ENCODE measurements at places on chromosomes 5 and 9.

- DNase-seq, result no peak
- peaks cover 11% of the 10 kb centered on the region for H3K27me3 ChIP-seq
- H3K4me1 ChIP-seq, result peaks cover 42% of the 10 kb centered on the region
- H3K4me3 ChIP-seq, result peak overlapping the region; percentile 59
These were observed 35.1 kb upstream of the ADRB2 start for GRCh38 chr5:148791334-148791667.

DNA sequence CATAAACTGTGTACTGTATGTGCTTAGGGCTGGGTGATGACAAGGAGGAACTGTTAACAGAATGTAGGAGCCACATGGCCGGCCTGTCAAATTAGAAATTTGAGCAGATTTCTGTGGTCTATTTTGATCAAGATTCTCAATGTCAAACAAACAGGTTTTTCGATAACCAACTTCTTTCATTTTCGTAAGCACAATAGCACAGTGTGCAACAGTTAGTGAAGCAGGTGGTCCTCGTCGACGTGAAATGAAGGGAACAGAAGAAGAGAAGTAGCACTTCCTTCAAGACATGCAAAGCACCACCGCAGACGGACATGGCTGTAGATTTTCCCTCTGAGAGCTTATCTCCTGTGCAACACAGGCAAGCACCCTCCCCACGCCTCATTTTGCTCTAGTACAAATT lies 252.1 kb downstream of the CRB2 start:
- no peak overlapping the region for H3K27ac ChIP-seq
- no peaks in the 10 kb centered on the region for H3K27me3 ChIP-seq
- peaks cover 6% of the 10 kb centered on the region for H3K36me3 ChIP-seq

GRCh38 chr5:161889971-161890370 lies 42.1 kb downstream of the GABRA1 start:
- no peaks in the 10 kb centered on the region for H3K27me3 ChIP-seq
- no peaks in the 10 kb centered on the region for H3K36me3 ChIP-seq
- no peak for DNase-seq
- H3K4me3 ChIP-seq, result no peak overlapping the region
- H3K27ac ChIP-seq, result no peak overlapping the region

DNA sequence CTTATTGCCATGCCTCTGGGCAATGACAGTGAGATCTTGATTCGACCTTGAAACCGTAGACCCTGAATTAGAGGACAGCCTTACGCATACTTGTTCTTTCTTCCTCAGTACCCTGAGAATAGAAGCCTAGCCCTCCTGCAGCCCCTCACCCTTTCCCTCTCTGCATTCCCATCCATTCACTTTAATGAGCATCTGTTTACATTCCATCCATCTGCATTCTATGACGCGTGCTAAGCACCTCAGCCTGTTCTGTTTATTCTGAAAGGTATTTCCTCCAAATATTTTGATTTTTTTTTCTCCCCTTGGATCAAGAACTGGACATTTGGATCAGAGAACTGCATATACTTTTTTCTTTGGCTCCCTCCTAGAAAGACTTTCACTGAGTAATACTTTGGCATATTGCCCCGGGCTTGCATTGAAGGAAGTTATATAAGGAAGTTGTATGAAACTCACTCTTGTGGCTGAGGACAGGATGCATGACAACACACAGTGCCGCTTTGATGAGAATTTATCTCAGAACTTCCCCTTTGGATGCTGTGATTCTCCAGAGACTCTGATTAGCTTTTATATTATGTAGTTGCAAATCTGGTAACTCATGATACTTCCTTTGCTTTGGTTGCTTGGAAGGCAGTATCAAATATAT lies 15.7 kb downstream of the TMEM8B start:
- no peaks in the 10 kb centered on the region for H3K36me3 ChIP-seq
- DNase-seq, result no peak
- no peaks in the 10 kb centered on the region for H3K27me3 ChIP-seq
- H3K27ac ChIP-seq, result no peak overlapping the region
- peak overlapping the region; percentile 4 for H3K4me3 ChIP-seq
- peaks cover 19% of the 10 kb centered on the region for H3K4me1 ChIP-seq

- H3K4me3 ChIP-seq, result no peak overlapping the region
- H3K4me1 ChIP-seq, result no peaks in the 10 kb centered on the region
- H3K27ac ChIP-seq, result no peak overlapping the region
- peaks cover 23% of the 10 kb centered on the region for H3K27me3 ChIP-seq
- DNase-seq, result no peak
These were observed 49.1 kb upstream of the CLK4 start for GRCh38 chr5:178675922-178676321.

GRCh38 chr9:27726244-27727081 lies 153.2 kb upstream of the C9orf72 start:
- no peaks in the 10 kb centered on the region for H3K36me3 ChIP-seq
- no peak for DNase-seq
- H3K4me1 ChIP-seq, result no peaks in the 10 kb centered on the region

DNA sequence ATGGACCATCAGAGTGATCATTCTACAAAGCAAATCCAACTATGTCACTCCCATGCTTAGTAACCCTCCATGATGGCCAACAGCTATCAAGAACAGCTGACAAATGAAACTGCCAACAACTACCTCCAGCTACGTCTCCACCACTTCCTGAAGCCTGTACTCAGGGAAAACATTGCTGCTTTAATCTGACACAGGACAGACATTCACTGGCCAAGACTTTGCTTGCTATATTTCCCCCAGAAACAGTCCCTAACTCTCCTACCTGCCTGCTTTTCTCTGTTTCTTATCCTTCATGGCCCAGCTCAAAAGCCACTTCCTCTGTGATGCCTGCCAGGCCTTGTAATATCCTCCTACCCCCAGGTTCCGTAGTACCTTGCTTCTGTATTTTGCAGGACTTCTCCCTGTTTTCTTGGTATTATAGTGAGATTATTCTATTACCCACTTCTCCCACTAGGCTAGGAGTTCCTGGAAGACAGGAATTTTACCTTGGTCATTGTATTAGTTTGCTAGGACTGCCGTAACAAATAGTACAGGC lies 14.7 kb upstream of the RAB14 start:
- H3K4me3 ChIP-seq, result no peak overlapping the region
- no peaks in the 10 kb centered on the region for H3K27me3 ChIP-seq
- H3K27ac ChIP-seq, result no peak overlapping the region
- peaks cover 11% of the 10 kb centered on the region for H3K4me1 ChIP-seq

GRCh38 chr9:131447148-131447547 lies 53.3 kb downstream of the PRRC2B start:
- DNase-seq, result no peak
- no peak overlapping the region for H3K27ac ChIP-seq
- H3K4me3 ChIP-seq, result no peak overlapping the region
- H3K36me3 ChIP-seq, result peaks cover 14% of the 10 kb centered on the region
- no peaks in the 10 kb centered on the region for H3K27me3 ChIP-seq

- no peaks in the 10 kb centered on the region for H3K36me3 ChIP-seq
- H3K4me3 ChIP-seq, result no peak overlapping the region
- no peaks in the 10 kb centered on the region for H3K4me1 ChIP-seq
- no peak overlapping the region for H3K27ac ChIP-seq
- no peak for DNase-seq
These were observed 32.6 kb downstream of the NKX2-5 start for GRCh38 chr5:173202266-173202875.

DNA sequence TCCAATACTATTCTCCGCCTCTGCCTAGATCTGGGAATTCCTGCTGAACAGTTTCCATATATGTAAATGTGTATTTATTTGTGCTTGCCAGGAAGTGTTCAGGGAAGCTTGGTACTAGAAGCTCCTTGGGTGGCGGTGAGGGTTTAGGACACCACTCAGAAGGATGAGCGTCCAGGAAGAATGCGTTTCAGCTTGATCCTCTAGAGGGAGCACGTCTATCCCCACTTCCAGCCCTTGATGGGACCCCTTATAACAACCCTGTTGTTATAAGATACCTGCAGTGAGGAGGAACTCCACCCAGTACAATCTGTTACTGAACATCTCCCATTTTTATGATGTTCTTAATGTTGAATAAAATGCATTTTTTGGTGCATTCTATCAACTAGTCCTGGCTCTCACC lies 88.9 kb downstream of the CYFIP2 start:
- DNase-seq, result no peak
- H3K27ac ChIP-seq, result no peak overlapping the region
- no peaks in the 10 kb centered on the region for H3K27me3 ChIP-seq
- peaks cover 35% of the 10 kb centered on the region for H3K36me3 ChIP-seq

GRCh38 chr9:33799928-33800704 lies 4.8 kb downstream of the PRSS3 start:
- no peak for DNase-seq
- H3K27me3 ChIP-seq, result peaks cover 22% of the 10 kb centered on the region
- H3K27ac ChIP-seq, result no peak overlapping the region
- H3K4me1 ChIP-seq, result no peaks in the 10 kb centered on the region
- H3K4me3 ChIP-seq, result no peak overlapping the region

- no peaks in the 10 kb centered on the region for H3K36me3 ChIP-seq
- no peak overlapping the region for H3K27ac ChIP-seq
- no peaks in the 10 kb centered on the region for H3K4me1 ChIP-seq
- no peak overlapping the region for H3K4me3 ChIP-seq
These were observed 12.6 kb upstream of the TTC23L start for GRCh38 chr5:34826347-34826746.

GRCh38 chr9:6106711-6107339 lies 91.4 kb upstream of the RANBP6 start:
- no peak overlapping the region for H3K4me3 ChIP-seq
- H3K4me1 ChIP-seq, result no peaks in the 10 kb centered on the region
- H3K27me3 ChIP-seq, result no peaks in the 10 kb centered on the region
- H3K27ac ChIP-seq, result no peak overlapping the region
- DNase-seq, result no peak

DNA sequence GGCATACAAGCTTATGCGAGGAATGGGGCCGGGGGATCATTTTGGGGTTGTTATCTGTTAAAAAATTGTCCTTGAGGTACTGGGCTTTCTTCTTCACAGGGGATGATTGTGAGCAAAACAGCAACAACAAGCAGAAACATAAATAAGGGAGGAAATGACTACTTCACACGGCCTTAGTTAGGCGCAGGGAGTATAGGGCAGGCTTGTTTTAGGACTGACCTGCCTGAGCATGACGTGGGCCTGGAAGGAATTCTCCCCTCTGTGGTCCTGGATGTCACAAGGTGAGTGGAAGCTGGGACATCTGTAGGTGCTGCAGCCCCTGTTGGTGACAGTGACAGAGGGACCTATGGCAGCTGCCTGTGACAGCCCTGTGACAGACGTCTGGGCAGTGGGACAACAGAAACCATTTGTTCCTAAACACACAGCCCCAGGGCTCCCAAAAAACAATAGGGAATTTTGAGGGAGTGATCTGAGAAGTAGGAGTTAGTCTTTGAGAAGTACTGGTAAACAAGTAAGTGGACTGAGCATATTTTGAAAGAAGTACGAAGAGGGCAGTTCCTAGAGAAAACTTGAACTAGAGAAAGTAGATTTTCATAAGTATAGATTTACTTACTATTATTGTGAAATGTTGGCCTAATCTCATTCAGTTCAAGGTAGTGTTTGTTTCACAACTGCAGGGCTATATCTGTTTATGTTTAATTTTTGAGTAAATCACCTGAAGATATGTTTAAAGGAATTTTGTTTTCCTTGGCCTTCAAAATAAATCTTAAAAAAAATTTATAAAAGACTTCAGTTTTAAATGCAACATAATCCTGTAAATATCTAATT lies 113.1 kb downstream of the KDM4C start:
- H3K36me3 ChIP-seq, result peaks cover 4% of the 10 kb centered on the region
- H3K4me1 ChIP-seq, result peaks cover 59% of the 10 kb centered on the region
- H3K27me3 ChIP-seq, result no peaks in the 10 kb centered on the region
- H3K27ac ChIP-seq, result peak overlapping the region; percentile 18
- H3K4me3 ChIP-seq, result no peak overlapping the region

GRCh38 chr5:42655982-42656650 lies 100.5 kb upstream of the CCDC152 start:
- H3K36me3 ChIP-seq, result no peaks in the 10 kb centered on the region
- no peaks in the 10 kb centered on the region for H3K4me1 ChIP-seq
- peaks cover 7% of the 10 kb centered on the region for H3K27me3 ChIP-seq
- DNase-seq, result no peak

DNA sequence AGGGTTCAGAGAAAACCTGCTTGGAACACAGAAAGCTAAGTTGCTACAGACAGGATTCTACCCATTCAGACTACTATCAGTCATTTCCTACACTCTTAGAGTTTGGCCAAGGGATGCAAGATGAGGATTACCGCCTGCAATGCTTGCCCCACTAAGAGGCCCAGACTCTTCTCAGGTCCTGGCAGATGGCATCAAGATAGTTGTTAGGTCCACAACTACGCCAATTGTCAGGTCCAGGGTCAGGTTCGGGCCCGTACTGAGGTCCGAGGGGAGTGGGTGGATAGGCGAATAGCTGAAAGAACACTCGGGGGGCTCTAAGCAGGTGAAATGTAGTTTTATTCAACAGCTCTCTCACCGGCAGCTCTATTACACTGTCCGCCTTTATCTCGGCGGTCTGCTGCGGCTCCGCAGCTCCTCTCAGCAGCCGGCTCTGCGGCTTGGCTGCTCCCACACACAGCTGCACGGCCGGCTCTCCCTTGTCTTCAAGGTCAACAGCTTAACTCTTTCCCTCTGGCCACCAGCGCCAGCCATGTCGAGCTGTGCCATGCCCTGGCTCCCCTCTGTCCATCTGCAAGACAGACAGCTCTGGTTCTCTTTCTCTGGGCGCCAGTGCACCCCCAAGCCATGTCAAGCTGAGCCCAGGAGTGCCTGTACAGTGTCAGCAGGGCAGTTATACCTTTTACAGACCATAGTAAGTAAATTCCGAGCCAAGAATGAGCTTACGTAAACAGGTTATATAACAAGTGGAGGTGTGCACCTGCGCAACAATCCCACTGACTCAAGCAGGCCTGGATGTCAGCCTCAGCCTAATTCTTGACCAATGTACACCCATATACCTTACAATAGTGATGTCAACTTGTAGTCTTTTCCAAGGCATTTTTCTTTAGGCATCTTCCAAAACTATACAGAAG lies 24.0 kb downstream of the ENC1 start:
- H3K4me3 ChIP-seq, result no peak overlapping the region
- no peak overlapping the region for H3K27ac ChIP-seq
- H3K4me1 ChIP-seq, result peaks cover 5% of the 10 kb centered on the region
- H3K27me3 ChIP-seq, result peaks cover 3% of the 10 kb centered on the region

GRCh38 chr9:95138474-95138873 lies 179.0 kb downstream of the FANCC start:
- no peaks in the 10 kb centered on the region for H3K4me1 ChIP-seq
- H3K4me3 ChIP-seq, result no peak overlapping the region
- H3K27me3 ChIP-seq, result no peaks in the 10 kb centered on the region

DNA sequence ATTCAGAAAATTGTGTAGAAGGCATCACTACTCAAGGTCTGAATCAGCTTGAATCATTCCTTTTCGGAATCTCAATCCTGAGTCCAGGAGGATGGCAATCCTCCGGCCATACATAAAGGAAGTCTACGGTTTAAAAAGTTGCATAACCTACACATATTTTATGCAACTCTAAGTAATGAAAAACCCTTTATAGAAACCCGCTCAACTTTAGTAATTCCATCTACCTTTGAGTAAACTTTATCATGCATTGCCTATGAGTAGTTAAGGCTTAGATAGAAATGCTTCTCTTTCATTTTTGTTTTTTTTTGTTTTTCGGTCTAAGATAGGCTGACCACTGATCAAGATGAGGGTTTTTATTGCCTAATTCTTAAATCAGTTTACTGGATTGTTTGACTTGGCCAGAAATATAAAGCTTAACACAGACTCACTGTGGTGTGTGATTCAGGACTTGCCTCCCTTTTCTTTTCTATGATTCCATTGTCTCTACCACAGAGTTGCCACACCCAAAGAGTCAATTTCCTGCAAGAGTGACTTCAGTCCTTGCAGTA lies 85.0 kb downstream of the LURAP1L start:
- no peaks in the 10 kb centered on the region for H3K4me1 ChIP-seq
- H3K27me3 ChIP-seq, result no peaks in the 10 kb centered on the region
- no peak overlapping the region for H3K4me3 ChIP-seq
- no peak overlapping the region for H3K27ac ChIP-seq
- no peaks in the 10 kb centered on the region for H3K36me3 ChIP-seq
- DNase-seq, result no peak

Data from natural killer cell treated with Interleukin-12 subunit alpha and Interleukin-12 subunit beta and Interleukin-15 and Interleukin-18, amount 100 ng/mL, for 72 hours (primary cell).